ENCODE measurements at places on chromosomes 1 and 21.

- DNase-seq: peak; percentile 54
Measured at GRCh38 chr1:228876187-228876586, 140.9 kb downstream of the RHOU start.

- no peak for DNase-seq
Measured at GRCh38 chr1:190633488-190633887, 155.8 kb upstream of the BRINP3 start.

DNA sequence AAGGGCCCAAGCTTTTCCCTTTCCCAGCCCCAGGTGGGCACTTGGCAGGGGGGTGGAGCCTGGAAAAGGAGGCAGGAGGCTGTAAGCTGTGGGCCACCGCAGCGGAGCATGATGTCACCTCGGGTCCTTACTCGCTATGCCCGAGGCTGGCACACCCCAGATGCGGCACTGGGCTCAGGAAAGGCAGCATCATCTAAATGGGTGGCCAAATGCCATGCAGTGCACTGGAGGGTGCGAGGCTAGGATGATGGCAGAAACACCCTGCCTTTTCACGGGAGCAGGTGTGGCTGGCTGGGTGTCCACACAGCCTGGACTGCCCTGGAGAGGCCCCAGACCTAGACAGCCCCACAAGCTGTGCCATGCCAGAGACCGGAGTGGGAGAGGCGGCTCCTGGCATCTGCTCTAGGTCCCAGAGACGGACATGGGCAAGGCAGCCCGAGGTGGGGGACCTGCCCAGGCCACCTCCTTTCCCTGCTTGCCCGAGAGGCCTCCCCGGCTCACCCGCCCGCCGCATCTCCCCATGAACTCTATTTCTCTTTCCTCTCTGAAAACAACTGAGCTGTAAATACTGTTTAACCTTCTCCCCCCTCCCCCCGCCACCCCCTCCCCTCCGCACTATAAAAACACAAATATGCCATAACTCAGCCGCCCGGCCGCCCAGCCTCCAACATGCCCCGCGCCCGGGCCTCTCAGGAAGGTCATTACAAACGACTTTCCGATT lies 124.7 kb downstream of the CASZ1 start:
- no peak for DNase-seq

DNA sequence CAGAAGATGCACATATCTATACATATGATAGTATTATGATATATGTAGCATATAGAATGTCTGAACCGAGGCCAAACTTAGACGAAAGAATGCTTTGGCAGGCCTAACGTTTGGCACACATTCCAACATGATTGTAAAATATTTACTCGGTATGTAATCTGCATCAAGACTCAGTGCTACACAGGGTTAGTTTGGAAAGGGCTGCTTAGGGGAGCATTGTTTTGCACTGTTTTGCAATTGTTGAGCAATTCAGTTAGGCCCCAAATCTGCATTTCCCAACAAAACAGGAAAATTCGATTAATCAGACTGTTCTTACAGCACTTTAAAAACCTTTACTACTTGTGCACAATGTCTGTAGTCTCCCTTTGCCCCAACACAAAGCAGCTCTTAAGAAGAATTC lies 216.0 kb upstream of the NEGR1 start:
- DNase-seq: no peak

DNA sequence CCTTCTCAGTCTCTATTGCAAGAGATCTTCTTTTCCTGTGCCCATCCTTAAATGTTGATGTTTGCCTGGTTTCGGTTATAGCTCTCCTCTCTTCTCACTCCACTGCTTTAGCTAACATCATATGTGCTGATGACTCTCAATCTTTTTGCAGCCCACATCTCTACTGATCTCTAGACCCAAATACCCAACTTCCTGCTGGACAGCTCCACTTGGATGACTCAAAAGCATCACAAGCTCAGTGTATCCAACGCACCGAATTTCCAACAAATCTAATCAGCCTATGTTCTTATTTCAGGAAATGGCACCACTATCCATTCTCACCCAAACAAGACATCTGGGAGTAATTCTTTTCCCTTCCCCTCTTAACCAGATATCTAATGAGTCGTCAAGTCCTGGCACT lies 79.1 kb upstream of the ARTN start:
- DNase-seq: no peak

DNA sequence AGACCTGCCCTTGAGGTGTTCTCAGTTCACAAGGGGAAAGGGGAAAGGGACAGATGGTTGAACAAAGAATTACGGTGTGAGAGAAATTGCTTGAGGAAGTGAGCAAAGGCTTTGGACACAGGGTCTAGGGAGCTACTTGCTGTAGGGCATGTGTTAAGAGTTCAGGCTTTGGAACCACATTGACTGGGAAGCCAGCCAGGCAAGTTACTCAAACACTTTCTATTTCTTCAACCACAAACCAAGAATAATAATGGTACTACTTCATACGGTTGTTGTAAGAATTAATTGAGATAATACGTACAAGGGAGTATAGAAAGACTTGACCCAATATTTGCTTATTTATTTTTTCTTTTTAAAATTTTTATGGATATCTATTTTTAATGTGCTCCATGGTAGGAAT lies 26.6 kb downstream of the AK4 start:
- DNase-seq: no peak

DNA sequence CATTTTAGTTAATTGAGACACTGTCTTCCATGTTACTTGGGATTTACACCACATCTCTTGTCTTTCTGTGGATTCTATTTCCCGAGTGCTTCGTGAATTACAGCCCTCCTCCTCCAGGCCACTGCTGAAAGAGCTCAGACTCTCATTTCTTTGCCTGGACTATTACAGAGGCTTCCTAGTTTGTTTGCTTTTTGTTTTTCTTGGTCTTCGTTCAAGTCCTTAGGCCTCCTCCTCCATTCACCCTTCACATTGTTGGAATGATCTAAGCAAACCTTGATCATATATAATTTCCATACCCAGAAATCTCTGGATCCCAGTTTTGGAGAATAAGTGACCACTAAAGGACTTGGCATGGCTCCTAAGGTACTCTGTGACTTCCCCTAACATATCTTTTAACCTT lies 94.1 kb downstream of the CNIH3 start:
- DNase-seq: no peak

DNA sequence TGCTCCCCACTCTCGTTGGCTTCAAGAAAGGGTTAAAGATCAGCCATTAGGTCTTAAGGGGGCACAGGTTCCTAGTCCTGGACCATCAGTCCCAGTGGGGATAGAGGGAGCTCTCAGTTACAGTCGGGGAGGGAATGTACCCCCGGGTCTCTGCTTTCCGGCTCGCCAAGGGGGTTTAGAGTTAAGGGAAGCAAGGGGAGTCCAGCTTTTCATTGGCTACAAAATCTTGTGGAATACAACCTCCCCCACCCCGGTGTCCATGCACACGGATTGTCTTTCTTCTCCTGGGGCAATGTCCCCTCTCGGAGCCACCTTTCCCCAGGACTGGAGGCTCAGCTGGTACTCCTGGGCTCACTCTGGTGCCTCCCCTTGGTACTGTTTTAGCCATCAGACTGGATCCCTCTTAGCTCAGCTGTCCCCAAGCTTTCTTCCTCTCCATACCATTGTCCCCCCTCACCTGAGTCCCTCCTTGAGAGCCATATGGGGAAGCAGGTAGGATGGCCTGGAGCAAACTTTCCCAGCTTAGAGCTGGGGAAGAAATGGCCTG lies at the start of gene A3GALT2:
A3GALT2 (minus strand) TSS at position 480 of the 547 bp plus-strand sequence; CDS start at position 480, 0 bp downstream.
- DNase-seq: no peak

- DNase-seq: no peak
Measured at GRCh38 chr1:195637539-195637938, 970.7 kb downstream of the KCNT2 start.

DNA sequence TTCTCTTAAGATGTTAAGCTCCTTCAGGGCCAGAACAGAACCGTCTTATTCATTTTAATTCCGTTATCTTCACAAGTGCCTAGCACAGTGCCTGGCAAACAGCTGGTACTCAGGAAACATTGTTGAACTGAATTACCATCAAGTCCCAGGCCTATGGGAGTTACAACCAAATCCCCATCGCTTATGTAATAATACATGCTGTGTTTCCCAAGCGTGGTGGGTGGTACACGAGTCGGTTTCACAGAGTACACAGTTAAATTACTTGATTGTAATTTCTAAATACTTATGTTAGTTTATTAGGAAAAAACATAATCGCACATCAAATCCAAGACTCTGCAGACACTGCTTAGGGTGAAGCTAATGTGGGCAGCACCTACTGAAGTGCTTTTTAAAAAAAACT lies 1.0 kb downstream of the ANGEL2 start:
- DNase-seq: no peak

- DNase-seq: no peak
Measured at GRCh38 chr1:95113684-95114083, 3.5 kb upstream of the TLCD4 start.
